ENCODE measurements at places on chromosomes 6 and 20.
A peak's percentile ranks its signal among the peaks of the same experiment; 100 is the strongest.

- DNase-seq = peak; percentile 59
Measured at GRCh38 chr20:38685853-38686473, 38.3 kb upstream of the SLC32A1 start.

DNA sequence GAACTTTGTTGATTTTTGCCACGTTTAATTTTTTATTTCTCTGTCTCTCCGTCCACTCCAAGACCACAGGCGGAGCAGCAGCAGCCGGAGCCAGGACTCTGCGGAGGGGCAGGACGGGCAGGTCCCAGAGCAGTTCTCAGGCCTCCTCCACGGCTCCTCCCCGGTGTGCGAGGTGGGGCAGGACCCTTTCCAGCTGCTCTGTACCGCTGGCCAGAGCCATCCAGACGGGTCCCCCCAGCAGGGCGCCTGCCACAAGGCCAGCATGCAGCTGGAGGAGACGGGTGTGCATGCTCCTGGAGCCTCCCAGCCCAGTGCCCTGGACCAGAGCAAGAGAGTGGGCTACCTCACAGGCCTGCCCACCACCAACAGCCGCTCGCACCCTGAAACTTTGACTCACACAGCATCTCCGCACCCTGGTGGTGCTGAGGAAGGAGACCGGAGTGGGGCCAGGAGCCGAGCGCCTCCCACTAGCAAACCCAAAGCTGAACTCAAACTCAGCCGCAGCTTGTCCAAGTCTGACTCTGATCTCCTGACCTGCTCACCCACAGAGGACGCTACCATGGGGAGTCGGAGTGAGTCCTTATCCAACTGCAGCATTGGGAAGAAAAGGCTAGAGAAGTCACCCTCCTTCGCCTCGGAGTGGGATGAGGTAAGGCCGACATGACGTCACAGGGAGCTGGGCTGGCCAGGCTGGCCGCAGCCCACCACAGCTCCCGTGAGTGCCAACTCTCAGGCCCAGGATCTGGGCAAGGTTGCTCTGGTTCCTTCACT, 123.5 kb downstream of the TCP11 start:
- no peak for DNase-seq

DNA sequence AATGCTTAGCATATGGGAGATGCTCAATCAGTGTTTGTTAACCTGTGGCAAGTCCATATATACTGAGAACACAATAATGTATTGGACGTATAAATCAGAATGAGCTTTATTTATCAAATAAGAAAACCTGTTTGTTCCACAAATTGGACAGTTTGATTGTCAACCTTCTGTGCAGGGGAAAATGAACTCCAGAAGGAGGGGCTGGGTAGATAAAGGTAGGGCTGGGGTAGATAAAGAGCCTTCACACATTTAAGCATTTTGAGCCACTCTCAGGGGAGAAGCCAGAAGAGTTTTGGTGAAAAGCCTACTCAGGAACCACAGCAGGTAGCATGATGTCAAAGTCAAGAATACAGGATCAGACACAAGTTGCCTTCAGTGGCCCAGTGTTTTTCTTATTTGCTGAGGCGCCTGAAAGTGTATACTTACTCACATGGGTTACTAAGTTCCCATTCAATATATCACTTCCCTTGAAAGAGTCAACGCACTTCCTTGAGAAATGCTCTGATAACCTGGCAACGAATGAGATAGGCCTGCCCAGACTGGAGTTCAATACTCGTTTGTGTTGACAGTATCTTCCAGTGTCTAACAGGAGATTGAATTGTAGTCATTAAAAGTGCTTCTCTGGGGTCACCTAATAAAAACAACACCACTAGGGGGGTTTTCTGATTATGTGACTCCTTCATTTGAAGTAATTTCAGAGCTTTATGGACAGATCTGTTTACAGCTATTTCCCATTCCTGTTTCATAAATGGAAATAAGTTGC, 263.9 kb upstream of the CITED2 start:
- DNase-seq = no peak

DNA sequence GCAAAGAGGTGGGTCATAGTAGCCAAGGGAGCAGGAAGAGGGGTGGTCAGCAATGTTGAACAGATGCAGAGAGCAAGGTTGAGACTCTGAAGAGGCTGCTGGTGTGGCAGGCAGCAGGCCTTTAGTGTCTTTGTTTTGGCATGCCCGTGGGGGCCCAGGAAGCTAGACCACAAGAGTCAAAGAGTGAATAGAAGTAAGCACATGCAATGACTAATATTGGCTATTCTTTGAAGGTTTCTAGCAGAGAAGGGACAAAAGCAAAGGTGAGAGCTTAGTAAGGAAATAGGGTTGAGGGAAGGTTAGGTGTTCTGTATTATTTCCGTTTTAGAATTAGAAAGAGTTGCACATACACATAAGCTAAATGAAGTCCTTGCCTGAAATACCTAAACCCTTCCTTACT, 18.8 kb downstream of the TDRD6 start:
- DNase-seq = no peak

- DNase-seq = peak; percentile 83
Measured at GRCh38 chr6:27866357-27867050, 45.7 kb downstream of the OR2B2 start.

DNA sequence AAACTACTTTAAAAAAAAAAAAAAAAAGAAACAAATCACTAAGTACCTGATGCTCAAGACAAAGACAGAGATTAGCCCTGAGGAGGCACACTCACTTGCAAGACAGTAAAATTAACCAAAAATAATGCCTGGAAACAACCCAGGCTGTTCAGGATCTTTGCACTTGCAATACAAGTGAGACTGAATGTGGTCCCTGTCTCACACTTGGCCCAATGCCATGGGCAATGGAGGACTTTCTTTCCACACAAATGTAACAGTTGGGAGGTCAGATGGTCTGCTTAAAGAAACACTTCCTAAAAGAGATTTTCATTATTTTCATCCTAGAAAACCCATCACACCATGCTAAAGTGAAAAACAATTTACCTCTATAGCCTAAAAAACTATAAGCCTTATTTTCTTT, 16.2 kb downstream of the STAU1 start:
- no peak for DNase-seq

GRCh38 chr6:155894758-155895157, 439.1 kb upstream of the NOX3 start:
- no peak for DNase-seq

GRCh38 chr20:4082406-4083097, 67.2 kb upstream of the RNF24 start:
- DNase-seq = peak; percentile 30

GRCh38 chr6:42968126-42968701, 7.7 kb downstream of the GNMT start:
- DNase-seq = no peak

GRCh38 chr20:44501448-44501847, 20.4 kb downstream of the SERINC3 start:
- peak; percentile 75 for DNase-seq

GRCh38 chr20:13234961-13235360, 13.9 kb downstream of the ISM1 start:
- DNase-seq = no peak

DNA sequence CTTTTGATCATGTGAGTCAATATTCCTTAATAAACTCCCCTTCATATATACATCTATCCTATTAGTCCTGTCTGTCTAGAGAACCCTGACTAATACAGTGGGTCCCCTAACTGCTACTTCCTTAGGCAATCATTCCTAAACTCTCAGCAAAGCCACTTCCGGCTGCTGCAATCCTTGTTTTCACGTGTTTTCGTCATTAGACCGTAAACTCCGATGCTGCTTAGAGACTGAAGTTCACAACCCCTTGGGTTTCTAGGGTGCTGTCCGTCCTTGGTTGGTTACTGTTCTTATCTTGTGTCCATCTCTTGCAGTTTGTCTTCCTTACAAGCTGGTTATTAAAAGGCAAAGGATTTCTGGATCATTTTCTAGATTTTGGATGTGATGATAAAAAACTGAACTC, 106.4 kb downstream of the GMPR start:
- DNase-seq = no peak

GRCh38 chr6:119224095-119224701, 125.4 kb downstream of the MAN1A1 start:
- no peak for DNase-seq

- no peak for DNase-seq
Measured at GRCh38 chr6:8335381-8335780, 100.0 kb downstream of the SLC35B3 start.

- peak; percentile 22 for DNase-seq
Measured at GRCh38 chr20:17925141-17925939, 43.3 kb downstream of the SNX5 start.

GRCh38 chr20:19661717-19662636, 96.1 kb upstream of the RIN2 start:
- peak; percentile 11 for DNase-seq

- no peak for DNase-seq
Measured at GRCh38 chr20:35743693-35744491, 1.8 kb upstream of the RBM39 start.

DNA sequence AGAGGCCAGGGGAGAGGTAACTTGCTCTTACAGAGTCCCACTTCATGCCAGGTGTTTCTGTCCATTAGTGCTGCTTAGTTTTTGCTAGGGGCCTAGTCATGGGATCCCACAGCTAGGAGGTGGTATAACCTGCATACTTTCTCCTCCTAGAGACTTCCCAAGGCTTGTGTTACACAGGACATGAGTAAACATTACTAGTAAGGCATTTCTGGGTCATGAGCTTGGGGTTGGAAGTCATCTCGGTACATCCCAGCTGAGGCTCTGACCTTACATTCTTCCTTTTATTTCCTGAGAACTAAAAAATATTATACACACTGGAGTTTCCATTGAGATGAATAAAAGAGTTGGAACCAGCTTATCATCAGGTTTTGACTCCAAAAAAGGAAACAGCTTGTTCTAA, 20.9 kb upstream of the PNPLA1 start:
- DNase-seq = peak; percentile 8

- DNase-seq = no peak
Measured at GRCh38 chr6:18211338-18211737, 53.0 kb downstream of the DEK start.

- no peak for DNase-seq
Measured at GRCh38 chr6:154849475-154849874, 116.3 kb downstream of the SCAF8 start.

DNA sequence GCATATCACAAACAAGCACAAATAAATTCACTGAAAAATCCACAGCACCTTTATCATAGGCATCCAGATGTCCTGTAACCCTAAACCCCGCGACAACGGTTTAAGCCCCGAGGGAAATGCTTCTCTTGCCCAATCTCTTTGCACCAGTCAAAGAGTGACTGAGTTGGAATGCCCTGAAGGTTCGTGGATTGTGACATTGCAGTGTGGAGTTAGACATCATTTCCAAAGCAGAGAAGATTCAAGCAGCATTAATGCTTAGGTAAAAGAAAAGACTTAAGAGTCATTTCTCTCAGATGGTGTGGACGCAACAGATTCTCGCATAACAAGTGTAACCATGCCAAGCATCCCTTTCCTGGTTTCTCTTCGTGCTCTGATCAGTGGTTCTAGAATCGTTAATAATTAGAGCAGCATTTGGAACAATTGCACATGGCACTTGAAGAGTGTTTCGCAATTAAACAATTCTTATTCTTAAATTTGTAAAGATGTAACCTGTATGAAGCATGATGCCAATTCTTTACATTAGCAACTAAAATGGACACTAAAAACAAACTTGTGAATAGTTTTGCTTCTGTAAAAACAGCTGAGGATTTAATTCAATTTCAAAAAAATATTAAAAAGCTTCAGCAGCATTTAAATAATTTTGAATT, 121.6 kb downstream of the HIVEP2 start:
- no peak for DNase-seq

DNA sequence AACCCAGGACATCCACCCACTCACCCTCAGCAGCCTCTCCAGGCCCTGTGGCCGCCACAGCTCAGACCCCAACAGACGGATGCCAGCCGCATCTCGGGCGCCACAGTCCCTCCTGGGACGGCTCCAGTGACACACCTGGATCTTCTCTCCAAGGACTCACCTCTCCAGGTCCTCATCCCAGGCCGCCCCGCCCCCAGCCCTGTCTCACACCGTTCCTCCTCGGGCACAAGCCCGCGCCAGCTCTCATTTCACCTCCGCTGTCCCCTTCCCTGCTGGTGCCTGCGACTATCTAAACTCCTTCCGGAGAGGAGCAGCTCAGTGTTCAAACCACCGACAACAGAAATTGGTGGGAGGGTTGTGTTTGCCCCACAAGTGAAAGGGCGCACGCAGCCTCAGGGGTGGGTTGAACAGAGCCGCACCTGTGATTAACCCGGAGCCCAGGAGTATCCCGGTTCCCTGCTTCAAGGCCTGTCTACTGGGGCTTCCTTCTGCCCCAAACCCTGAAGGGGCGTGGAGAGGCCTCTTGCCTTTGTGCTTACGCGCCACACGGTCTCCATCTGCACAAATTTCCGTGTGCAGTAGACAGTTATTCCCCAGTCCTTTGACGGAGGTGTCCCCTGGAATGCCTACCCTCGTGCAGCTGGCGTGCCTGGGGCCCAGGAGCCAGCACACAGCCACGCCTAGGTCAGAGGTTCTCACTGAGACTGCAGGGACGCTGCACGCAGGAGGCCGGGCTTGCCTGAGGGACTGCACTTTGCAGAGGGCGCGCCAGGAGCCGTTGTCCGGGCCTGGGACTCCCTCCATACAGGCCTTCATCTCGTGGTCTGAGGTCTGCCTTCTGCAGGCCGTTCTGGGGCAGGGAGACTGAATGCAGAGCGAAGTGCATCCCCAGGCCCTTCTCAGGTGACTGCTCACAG, 232.7 kb downstream of the DLL1 start:
- no peak for DNase-seq

DNA sequence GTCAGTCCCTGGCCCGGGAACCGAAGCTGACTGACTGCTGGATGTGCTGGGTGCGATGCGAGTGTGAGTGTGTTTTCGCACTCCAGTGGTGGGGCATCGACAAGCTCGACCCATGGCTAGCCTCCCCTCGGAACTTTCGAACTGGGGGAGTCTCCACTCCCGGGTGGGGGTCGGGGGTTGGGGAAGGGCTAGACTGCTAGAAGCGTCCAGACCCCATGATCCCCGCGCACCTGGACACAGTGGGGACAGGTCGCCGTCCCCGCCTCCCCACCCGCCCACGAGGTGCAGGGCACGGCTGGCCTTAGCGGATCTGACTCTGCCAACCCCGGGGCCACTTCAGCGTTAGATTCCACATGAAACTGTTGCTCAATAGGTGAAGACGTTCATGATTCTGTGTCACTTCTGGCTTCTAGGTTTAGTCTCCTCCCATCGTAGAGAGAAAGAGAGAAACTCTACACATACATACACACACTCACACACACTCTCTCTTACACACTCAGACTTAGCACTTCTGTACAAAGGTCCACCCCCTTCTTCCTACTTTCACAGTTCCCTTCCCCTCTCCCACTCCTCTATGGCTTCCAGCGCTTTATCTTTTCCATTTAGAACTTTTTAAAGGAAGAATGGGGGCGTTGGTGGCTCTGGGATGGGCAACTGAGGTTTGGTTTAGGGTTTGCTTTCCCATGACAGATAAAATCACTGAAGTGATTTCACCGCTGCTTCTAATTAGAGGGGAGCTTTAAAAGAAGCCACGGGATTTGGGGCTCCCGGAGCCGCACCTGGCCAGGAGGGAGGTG, 5.1 kb upstream of the TFAP2A start:
- no peak for DNase-seq

GRCh38 chr6:161111261-161111660, 119.7 kb downstream of the MAP3K4 start:
- DNase-seq = no peak

DNA sequence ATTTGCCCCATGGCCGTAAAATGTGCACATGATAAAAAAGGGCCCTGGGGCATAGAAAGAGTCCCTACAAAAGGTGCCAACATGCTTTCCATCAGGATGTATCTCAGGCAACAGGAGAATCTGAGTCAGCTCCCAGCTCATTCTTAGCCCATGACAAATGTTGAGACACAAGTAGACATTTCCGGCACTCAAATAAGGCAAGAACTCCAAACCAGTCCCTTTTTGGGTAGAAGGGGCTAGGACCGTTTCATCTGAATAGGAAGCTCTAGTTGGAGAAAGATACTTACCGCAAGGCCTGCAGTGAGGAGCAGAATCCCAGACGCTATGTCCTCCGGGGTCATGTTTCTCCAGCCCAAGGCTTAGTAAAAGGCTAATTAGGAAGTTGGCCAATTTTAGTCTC, 261.0 kb upstream of the RIN2 start:
- DNase-seq = no peak
